HFFc6 (cell line): ENCODE measurements at places on chromosomes 12 and 14. TPM values are rescaled to one million over a fixed set of nuclear protein-coding genes. Genes with fewer than 3 reads are reported as not detected.
A peak's percentile ranks its signal among the peaks of the same experiment; 100 is the strongest.

ACOT4 gene
- total RNA-seq = not detected in 3 replicates

DNA sequence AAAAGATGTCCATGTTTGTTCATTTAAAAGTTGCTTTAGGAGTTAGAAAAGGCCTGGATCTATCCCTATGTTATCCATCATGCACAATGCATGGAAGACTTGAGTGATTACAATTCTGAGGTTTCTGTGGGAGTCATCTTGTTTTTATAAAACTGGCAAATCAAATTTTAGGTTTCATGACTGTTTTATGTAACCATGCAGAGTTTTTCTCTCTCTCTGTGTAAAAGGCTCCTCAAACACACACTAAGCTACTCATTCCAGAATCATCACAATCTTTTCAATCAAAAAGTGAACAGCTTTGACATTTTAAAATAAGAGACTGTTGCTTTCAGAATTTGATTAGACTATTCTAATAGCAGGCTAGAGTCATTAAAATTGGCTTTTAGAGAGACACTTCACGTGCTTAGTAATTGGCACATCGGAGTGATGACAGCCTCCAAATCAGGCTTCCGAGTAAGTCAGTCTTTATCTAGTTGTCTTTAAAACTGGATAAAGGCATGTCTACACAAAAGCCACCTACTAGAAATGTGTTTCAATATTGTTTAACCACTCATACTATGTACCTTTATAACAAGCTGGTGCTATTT, 31.9 kb downstream of the PRICKLE1 start:
- no peaks in the 10 kb centered on the region; the same call in 1 of the 2 replicates for H3K36me3 ChIP-seq
- no peak for DNase-seq
- peaks cover 9% of the 10 kb centered on the region for H3K27me3 ChIP-seq
- no peak overlapping the region for H3K4me3 ChIP-seq
- no peak overlapping the region for H3K27ac ChIP-seq
- peaks cover 22% of the 10 kb centered on the region for H3K4me1 ChIP-seq

GARIN6 gene
- total RNA-seq = not detected in 3 replicates

GLIPR1L2 gene
- 0.62 to 0.74 TPM (median 0.71 TPM) in 3 replicates for total RNA-seq

- no peaks in the 10 kb centered on the region for H3K4me1 ChIP-seq
- no peak overlapping the region for H3K4me3 ChIP-seq
- no peak for DNase-seq
- peaks cover 11% of the 10 kb centered on the region; the same call in 1 of the 2 replicates for H3K36me3 ChIP-seq
- no peak overlapping the region for H3K27ac ChIP-seq
Measured at GRCh38 chr12:13836099-13836498, 145.3 kb downstream of the GRIN2B start.

- no peak overlapping the region for H3K4me3 ChIP-seq
- DNase-seq = no peak
- peaks cover 15% of the 10 kb centered on the region for H3K4me1 ChIP-seq
Measured at GRCh38 chr14:35341454-35341750, 49.2 kb downstream of the PSMA6 start.

DNA sequence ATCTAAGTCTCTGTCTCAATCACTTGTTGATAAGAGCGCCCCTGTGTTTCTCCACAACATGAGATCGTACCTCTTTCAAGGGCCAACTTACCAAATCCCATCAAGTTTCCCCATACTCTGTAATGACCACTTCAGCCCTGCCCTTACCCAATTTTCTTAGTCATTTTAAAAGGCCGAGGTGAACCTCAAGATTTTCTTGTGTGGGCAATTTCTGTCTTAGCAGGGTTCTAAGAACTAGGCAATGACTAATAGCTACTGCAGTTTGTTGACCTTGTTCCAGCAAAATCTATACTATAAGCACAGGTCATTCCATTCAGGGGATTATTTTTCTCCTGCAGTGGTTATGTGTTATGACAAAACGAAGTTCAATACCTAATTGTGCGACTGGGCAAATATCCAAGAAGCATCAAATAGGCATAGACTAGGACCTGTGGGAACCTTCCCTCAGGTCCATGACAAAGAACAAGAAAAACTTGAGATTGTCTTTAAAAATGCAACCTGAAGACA, 359.8 kb downstream of the PCNX1 start:
- no peaks in the 10 kb centered on the region; the same call in 1 of the 2 replicates for H3K27me3 ChIP-seq
- H3K4me1 ChIP-seq = peaks cover 45% of the 10 kb centered on the region
- peak overlapping the region; percentile 80 for H3K4me3 ChIP-seq
- peak; percentile 63 for DNase-seq

PNMA1 gene
- total RNA-seq = 49.2 to 60.9 TPM (median 53.7 TPM) in 3 replicates

SCN8A gene
- 15.1 and 15.3 TPM in 2 replicates for total RNA-seq

CEP128 gene
- total RNA-seq = 4.8 to 9.5 TPM (median 8.7 TPM) in 3 replicates

DNA sequence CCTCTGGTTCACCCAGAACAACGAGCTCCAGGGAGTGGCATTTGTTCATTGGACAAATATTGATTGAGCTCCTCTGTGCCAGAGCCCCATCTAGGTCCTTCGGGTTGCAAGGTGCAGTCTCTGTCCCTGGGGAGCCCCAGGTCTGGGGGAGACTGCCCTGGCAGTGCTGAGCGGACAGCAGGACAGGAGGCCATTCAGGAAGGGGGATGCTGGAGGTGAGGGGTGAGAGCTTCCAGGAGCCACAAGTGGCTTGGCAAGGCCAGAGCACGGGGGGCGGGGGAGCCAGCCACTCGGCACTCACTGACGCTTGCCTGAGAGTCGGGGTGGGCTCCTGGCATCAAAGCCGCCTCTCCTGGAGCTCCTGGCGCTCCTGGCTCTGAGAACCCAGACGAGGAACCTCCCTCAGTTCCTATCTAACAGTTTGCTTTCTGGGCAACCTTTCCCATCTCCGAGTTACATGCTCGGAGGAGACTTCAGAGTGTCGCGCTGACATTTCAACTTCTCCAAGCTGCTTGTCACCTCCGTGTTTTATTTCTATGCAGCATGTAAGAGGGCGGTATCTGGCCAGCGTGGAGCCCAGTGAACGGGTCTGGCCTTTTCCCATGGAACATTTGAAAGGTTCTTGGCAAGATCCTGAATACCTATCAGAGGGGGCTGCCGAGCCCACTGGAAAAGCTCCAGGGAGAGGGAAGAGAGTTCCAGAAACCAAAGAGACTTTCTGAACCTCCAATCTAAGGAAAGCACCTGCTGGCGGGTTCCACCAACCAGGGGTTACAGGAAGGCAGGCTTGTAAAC, 62.0 kb upstream of the BCL11B start:
- H3K27ac ChIP-seq = no peak overlapping the region
- no peaks in the 10 kb centered on the region for H3K36me3 ChIP-seq
- no peak overlapping the region for H3K4me3 ChIP-seq
- no peak for DNase-seq
- H3K27me3 ChIP-seq = peaks cover 30% of the 10 kb centered on the region

- no peaks in the 10 kb centered on the region for H3K27me3 ChIP-seq
- no peak for DNase-seq
Measured at GRCh38 chr14:21367582-21368144, 16.2 kb downstream of the SUPT16H start.

- peaks cover 44% of the 10 kb centered on the region for H3K4me1 ChIP-seq
- peak; percentile 17 for DNase-seq
- peak overlapping the region; percentile 68 for H3K4me3 ChIP-seq
- peaks cover 39% of the 10 kb centered on the region for H3K27me3 ChIP-seq
- H3K36me3 ChIP-seq = 0 out of 2 replicates have a peak, but pooled peaks cover 9% of the 10 kb centered on the region
Measured at GRCh38 chr12:57215668-57216013, 953 bp upstream of the NXPH4 start.

- DNase-seq = no peak
- peaks cover 8% of the 10 kb centered on the region; the same call in 1 of the 2 replicates for H3K4me1 ChIP-seq
Measured at GRCh38 chr12:53759261-53759660, 7.5 kb upstream of the CISTR start.

DNA sequence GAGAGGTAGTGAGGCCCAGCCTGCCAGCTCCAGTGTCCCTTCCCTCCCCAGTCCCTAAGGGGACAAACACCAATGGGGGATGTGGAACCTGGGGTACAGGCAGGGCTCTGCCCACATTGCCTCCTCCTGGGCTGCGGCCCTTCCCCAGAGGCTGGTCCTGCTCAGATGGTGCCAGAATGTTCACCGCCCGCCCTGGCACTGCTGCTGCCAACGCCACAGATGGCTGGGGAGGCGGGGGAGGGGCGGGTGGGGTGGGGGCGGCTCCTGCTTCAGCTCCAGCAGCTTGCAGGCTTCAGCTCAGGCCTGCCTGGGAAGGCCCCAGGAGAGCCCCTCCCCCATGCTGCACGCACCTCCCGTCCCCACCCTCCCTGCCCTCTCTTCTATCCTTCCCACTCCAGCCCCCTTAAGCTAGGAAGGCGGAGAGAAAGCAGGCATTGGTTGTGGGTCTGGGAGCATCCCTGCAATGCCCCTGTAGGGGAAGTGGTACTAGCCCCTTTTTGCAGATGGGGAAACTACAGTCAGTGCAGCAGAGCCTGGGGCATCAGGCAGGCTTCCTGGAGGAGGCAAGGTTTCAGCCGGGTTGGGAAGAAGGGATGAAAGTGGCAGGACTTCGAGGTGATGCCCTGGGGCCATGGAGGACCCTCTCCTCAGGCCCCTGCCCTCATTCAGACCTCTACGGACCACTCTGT, 2.0 kb upstream of the BEGAIN start:
- no peaks in the 10 kb centered on the region for H3K4me1 ChIP-seq
- peaks cover 27% of the 10 kb centered on the region for H3K27me3 ChIP-seq
- no peak overlapping the region for H3K4me3 ChIP-seq
- no peak overlapping the region for H3K27ac ChIP-seq
- H3K36me3 ChIP-seq = no peaks in the 10 kb centered on the region
- no peak for DNase-seq

DNA sequence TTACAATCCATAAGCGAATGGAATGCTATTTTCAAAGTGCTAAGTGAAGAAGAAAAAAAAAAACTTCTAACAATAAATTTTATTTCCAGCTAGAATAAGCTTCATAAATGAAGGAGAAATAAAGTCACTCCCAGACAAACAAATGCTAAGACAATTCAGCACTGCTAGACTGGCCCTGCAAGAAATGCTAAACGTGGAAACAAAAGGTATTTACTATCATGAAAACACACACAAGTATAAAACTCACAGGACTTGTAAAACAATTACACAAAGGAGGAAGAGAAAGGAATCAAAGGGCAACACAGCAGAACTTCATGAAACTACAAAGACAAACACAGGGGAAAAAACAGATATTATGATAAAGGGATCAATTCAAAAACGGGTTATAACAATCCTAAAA, 85.8 kb upstream of the NELL2 start:
- H3K27ac ChIP-seq = no peak overlapping the region
- no peaks in the 10 kb centered on the region for H3K36me3 ChIP-seq
- DNase-seq = no peak
- H3K4me3 ChIP-seq = no peak overlapping the region
- H3K27me3 ChIP-seq = no peaks in the 10 kb centered on the region; the same call in 1 of the 2 replicates

DNA sequence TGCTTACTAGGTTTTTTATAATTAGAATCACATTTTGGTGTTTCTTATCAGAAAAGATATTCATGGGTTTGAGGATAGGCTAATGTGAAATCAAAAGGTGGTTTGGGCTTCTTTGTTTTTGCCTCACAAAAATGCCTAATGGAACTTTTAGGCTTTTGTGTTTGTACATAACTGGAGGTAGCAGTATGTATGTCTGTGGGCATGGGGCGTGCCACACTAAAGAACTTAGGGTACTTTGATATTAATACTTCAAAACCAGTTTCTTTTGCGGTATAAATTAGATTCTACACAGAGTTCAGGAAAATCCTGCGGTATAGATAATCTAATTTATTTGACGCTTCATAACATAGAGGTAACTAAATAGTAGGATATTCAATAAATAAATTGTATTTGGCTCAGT, 1.9 kb downstream of the ETV6 start:
- peak overlapping the region; percentile 98 for H3K27ac ChIP-seq
- H3K4me1 ChIP-seq = peaks cover 34% of the 10 kb centered on the region
- peak overlapping the region; percentile 95 for H3K4me3 ChIP-seq
- H3K27me3 ChIP-seq = peaks cover 1% of the 10 kb centered on the region
- H3K36me3 ChIP-seq = peaks cover under 1% of the 10 kb centered on the region; the same call in 1 of the 2 replicates

- H3K36me3 ChIP-seq = no peaks in the 10 kb centered on the region; the same call in 1 of the 2 replicates
- no peak for DNase-seq
- no peak overlapping the region for H3K4me3 ChIP-seq
- no peaks in the 10 kb centered on the region for H3K4me1 ChIP-seq
- no peak overlapping the region for H3K27ac ChIP-seq
Measured at GRCh38 chr12:20188930-20189653, 179.2 kb upstream of the PDE3A start.

MAP1LC3B2 gene
- 1.7 to 3.5 TPM (median 2.0 TPM) in 3 replicates for total RNA-seq

CLEC4A gene
- total RNA-seq = 0.18 to 0.44 TPM (median 0.36 TPM) in 3 replicates

GRCh38 chr14:24332268-24332993, 2.4 kb downstream of the ADCY4 start:
- DNase-seq = peak; percentile 39
- peaks cover 18% of the 10 kb centered on the region for H3K4me1 ChIP-seq
- H3K27me3 ChIP-seq = peaks cover 29% of the 10 kb centered on the region
- H3K36me3 ChIP-seq = no peaks in the 10 kb centered on the region

DNA sequence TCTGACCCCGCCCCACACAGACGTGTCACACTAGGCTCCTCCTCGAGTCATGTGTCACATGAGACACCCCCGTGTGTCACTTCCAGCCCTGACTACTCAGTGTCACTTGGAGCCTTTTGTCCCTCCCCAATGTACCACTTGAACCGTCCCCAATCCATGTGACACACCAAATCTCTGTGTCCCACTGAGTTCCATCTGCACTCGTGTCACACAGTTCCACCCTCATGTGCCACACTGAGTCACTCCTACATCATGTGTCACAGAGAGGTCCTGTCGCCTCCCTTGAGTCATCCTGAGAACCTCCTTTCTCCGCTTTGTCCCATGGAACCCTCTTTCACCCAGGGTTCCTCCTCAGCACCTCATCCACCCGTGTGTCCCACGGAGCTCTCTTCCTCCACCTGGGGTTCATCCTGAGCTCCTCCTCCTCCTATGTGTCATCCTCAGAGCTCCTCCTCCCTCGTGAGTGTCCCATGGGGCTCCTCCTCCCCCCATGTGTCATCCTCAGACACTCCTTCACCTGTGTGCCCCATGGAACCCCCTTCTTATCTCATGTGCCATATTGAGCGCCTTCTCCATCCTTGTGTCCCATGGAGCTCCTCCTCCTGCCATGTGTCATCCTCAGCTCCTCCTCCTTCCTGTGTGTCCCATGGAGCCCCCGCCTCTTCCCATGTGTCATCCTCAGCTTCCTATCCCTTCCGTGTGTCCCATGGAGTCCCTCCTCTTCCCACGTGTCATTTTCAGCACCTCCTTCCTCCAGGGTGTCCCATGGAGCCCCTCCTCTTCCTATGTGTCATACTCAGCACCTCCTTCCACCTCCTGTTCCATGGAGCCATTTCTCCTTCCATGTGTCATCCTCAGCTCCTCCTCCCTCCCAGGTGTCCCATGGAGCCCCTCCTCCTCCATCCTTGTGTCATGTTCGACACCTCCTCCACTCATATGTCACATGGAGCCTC, 32.0 kb downstream of the RTL1 start:
- DNase-seq = peak; percentile 78
- peaks cover 30% of the 10 kb centered on the region for H3K36me3 ChIP-seq
- H3K4me3 ChIP-seq = no peak overlapping the region; the same call in 1 of the 2 replicates

GRCh38 chr14:37232907-37233481, 35.3 kb downstream of the MIPOL1 start:
- H3K36me3 ChIP-seq = peaks cover 6% of the 10 kb centered on the region
- H3K4me1 ChIP-seq = peaks cover 14% of the 10 kb centered on the region
- no peak overlapping the region for H3K4me3 ChIP-seq
- peak; percentile 65 for DNase-seq
